T-helper 17 cell (primary cell): ENCODE measurements at places on chromosomes 1 and 21. TPM values are rescaled to one million over a fixed set of nuclear protein-coding genes. Genes with fewer than 3 reads are reported as not detected.

- H3K27ac ChIP-seq, result no peak overlapping the region
- no peak for DNase-seq
- H3K4me3 ChIP-seq, result no peak overlapping the region
- H3K27me3 ChIP-seq, result no peaks in the 10 kb centered on the region
- no peaks in the 10 kb centered on the region for H3K4me1 ChIP-seq
Measured at GRCh38 chr1:73327998-73328397, 870.0 kb downstream of the LRRIQ3 start.

GRCh38 chr21:46431448-46431847 lies 27.2 kb upstream of the DIP2A start:
- peaks cover 6% of the 10 kb centered on the region for H3K4me1 ChIP-seq
- no peak overlapping the region for H3K4me3 ChIP-seq
- no peaks in the 10 kb centered on the region for H3K27me3 ChIP-seq
- H3K36me3 ChIP-seq, result peaks cover 6% of the 10 kb centered on the region
- DNase-seq, result no peak

DNA sequence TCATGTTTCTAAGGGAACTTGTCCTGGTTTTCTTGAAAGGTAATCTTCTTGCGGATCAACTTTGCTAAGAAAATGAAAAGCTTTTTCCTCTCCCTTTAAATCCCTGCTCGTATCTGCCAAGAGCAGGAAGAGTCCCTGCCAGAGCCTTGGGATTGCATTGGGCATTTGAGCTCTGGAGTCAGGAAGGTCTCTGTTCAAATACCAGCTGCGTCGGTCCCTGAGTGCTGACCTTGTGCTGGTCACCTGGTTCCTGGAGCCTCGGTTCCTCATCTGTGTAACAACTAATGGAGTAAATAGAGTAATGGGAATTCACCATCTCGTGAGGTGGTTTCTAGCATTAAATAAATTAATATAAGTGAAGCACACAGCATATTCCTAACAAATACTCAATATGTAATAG lies 274.6 kb upstream of the TMEM51 start:
- H3K27me3 ChIP-seq, result peaks cover 27% of the 10 kb centered on the region
- H3K36me3 ChIP-seq, result no peaks in the 10 kb centered on the region

DNA sequence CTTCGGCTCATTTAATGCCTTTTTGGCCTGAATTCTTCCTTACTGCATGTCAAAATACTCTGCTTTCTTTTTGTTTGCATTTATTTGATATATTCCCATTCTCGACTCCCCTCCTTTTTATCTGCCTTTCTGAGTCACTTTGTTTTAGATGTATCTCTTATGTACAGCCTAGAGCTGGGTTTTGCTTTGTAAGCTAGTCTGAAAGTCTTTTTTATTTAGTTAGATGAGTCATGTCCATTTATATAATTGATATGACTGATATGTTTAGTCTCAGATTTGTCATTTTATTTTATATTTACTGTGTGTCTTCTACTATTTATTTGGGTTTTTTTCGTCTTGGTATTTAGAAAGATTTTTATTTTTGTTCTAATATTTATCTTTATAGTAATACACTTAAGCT lies 33.6 kb upstream of the GNG5 start:
- H3K36me3 ChIP-seq, result peaks cover 7% of the 10 kb centered on the region
- no peaks in the 10 kb centered on the region for H3K27me3 ChIP-seq
- H3K27ac ChIP-seq, result no peak overlapping the region

Gene TTC39A
- total RNA-seq, result not detected

Gene CDC7
- 6.5 TPM for total RNA-seq

DNA sequence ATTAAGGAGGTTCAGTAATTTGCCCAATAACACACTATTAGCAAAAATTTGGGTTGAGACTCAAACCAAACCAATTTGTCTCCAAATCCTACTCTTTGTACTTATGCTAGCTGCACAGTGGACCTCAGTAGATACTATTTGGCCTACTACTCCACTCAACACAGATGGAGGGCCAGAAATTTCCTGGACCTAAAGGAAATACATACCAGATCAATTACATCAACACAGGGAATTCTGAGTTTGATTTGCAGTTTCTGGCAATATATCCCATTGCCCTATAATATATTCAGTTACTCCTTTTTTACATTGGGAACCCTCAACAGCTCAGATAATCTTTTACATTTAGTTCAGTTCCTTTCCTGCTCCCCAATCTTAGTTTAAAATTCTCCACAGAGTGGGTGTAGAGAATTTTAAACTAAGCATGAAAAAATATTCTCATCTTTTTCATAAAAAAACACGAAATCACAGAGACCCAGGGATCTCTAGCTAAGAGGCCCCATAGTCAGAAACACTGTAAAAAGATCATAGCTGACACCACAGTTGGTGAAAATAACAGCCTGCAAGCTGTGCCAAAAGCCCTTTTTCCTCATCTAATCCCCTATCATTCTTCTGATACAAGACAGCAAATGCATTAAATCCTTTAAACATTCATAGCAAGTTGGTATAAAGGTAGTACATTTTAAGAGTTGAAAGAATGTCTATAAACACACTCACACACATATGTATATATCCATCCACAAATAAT lies 317.7 kb upstream of the ESRRG start:
- no peak overlapping the region for H3K27ac ChIP-seq
- H3K27me3 ChIP-seq, result no peaks in the 10 kb centered on the region
- DNase-seq, result no peak
- no peaks in the 10 kb centered on the region for H3K4me1 ChIP-seq
- no peaks in the 10 kb centered on the region for H3K36me3 ChIP-seq

- no peak overlapping the region for H3K27ac ChIP-seq
- H3K27me3 ChIP-seq, result no peaks in the 10 kb centered on the region
- no peak overlapping the region for H3K4me3 ChIP-seq
- H3K4me1 ChIP-seq, result no peaks in the 10 kb centered on the region
Measured at GRCh38 chr1:190436615-190437014, 41.0 kb downstream of the BRINP3 start.

DNA sequence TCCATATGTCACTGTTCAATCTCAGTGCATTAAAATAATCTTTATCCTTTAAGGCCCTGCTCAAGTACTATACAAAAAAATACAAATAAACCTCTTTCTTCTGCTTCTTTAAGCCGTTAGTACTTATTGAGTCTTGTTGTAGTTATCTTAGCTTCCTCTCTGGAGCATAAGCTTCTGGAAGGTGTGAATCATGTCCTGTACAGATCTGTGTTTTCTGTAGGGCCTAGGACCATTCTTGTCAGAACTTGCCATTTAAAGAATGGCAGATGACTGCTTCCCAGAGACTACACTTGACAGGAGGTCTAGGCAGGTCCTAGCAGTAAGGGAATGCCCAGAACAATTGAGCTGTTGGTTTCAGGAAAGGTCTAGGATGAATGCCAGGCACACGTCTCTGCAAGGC lies 12.9 kb downstream of the NEK7 start:
- H3K36me3 ChIP-seq, result no peaks in the 10 kb centered on the region
- H3K27ac ChIP-seq, result peak overlapping the region; percentile 98
- no peak for DNase-seq
- peaks cover 65% of the 10 kb centered on the region for H3K4me1 ChIP-seq
- H3K27me3 ChIP-seq, result no peaks in the 10 kb centered on the region
